NCI-H774 (cell line): ENCODE measurements at places on chromosomes 2 and 18.

GRCh38 chr2:232382331-232383225 lies 4.0 kb downstream of the ALPP start:
- DNase-seq = no peak

GRCh38 chr2:204705243-204705932 lies 160.1 kb downstream of the PARD3B start:
- no peak for DNase-seq

- no peak for DNase-seq
Observed at GRCh38 chr2:101883860-101884259, 107.9 kb upstream of the IL1R2 start.

DNA sequence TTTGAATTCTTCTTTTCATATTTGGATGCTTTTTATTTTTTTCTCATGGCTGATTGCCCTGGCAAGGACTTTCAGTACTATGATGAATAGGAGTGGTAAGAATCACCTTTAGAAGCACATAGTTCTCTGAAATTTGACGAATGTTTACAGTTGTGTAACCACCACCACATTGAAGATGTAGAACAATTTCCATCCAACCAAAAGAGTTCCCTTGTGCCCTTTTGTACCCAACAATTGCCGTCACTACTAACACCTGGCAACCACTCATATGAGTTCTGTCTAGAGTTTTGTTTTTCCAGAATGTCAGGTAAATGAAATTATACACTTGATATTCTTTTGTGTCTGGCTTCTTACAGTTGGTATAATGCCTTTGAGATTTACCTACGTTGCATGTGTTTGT lies 28.7 kb upstream of the SLC16A14 start:
- DNase-seq = no peak

GRCh38 chr18:48751727-48752468 lies 198.9 kb downstream of the SMAD7 start:
- DNase-seq = no peak

GRCh38 chr2:54042897-54043620 lies 72.3 kb upstream of the PSME4 start:
- no peak for DNase-seq

GRCh38 chr2:10916953-10917352 lies 5.2 kb downstream of the KCNF1 start:
- no peak for DNase-seq

GRCh38 chr2:6780765-6781274 lies 84.9 kb downstream of the CMPK2 start:
- no peak for DNase-seq

- DNase-seq = no peak
Observed at GRCh38 chr2:64937687-64938491, 51.3 kb upstream of the SLC1A4 start.

- no peak for DNase-seq
Observed at GRCh38 chr18:49273241-49273880, 187.1 kb downstream of the DYM start.

DNA sequence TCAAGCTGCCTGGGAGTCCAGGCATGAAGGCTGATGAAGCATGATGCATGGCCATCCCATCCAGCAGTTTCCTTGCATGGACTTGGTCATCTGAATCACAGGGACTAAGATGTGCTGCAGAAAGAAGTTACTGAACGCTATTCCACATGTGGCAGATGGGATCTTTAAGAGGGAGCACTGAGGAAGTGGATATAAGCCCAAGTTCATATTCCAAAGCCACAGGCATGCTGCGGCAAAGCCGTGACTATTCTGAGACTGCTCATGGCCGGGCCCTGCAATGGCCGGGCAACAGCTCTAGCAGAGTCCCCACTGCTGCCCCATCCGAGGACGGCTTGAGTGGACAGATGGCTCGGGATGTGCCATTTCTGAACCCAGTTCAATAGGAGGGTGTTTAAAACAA lies 61.5 kb downstream of the STPG4 start:
- DNase-seq = no peak

DNA sequence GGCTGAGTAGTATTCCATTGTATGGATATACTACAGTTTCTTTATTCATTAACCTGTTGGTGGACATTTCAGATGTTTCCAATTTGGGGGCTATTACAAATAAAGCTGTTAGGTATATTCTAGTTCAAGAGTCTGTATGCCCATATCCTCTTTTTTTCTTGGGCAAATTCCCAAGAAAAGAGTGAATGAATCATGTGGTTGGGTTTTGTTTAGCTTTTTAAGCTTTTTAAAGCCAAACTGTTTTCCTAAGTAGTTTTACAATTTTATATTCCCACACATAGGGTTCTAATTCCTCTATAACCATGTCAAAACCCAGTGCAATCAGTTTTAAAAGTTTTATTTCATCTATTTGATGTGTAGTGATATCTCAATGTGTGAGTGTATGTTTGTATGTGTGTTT lies 44.9 kb upstream of the BAZ2B start:
- DNase-seq = no peak

DNA sequence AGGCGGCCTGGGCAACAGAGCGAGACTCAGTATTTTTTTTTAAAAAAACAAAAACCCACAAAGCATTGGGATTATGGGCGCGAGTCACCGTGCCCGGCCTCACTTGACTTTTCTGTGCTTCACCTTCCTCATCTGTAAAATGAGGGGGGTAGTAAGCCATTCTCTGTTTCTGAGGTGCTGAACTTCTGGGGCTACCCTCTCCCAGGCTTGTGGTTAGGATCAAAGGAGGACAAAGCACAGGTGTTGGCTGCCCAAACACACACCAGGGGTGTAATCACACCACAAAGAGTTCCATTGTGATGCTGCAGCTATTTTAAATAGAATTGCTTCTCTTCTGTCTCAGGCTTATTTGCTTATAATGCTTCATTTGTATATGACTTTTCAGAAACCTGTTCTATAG lies 35.8 kb upstream of the INHBB start:
- no peak for DNase-seq

DNA sequence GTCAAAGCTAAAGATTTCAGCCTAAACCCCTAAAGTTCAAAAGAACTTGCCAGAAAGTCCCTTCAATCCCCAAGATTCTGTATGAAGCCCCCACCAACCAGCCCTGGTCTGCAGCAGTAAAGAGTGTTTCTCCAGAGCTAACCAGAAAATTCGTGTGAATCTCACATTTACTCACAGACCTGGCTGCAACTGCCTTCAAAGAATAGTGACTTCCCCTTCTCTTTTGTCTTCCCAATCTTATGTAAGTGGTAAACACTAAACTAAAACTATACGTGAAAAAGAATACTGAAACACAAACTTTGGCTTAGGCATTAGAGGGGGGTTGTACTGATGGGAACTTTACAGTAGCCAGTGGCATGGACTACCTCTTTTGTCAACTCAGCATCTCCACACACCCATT lies 50.6 kb upstream of the SETBP1 start:
- DNase-seq = no peak

DNA sequence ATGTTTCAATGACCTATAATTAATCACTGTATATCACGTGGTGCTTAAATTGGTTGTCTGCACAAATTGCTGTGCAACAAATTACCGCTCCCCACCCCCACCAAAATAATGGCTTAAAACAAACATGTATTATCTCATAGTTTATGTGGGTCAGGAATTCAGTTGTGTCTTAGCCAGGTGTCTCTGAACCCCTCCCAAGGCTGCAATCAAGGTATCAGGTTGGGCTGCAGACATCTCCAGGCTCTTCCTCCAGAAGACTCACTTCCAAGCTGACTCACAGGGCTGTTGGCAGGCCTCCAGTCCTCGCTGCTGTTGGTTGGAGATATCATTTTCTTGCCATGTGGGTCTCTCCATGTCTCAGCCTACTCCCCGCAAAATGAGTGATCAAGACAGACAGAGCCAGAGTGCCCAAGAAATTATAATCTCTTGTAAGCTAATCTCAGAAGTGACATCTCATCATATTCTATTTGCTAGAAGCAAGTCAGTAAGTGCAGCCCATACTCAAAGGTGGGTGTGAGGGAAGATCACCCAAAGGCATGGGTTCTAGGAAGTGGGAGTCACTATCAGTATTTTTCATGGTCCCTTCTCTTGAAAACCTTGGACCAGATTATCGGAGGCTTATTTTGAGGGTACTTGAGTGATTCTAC lies 38.4 kb downstream of the SPC25 start:
- DNase-seq = no peak

- no peak for DNase-seq
Observed at GRCh38 chr18:48757906-48758305, 192.9 kb downstream of the SMAD7 start.

DNA sequence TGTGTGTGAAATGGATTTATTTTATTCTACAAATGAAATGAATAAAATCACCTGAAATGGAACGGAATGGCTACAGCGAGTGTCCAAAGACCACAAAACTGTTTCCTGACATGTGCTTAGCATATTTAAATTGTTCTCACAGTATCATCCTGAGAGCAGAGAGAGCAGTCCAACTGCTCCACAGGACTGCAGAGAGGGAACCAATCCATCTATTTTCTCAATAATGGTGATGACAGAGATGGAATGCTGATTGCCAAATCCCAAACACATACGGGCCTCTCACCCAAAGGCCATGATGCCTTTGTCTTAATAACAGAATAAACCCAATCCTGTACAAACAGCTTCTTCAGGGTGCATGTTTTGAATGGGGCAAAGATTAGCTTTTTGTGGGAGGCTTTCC lies 41.1 kb downstream of the STAT1 start:
- DNase-seq = no peak

GRCh38 chr2:174600349-174600748 lies 2.7 kb upstream of the WIPF1 start:
- no peak for DNase-seq

DNA sequence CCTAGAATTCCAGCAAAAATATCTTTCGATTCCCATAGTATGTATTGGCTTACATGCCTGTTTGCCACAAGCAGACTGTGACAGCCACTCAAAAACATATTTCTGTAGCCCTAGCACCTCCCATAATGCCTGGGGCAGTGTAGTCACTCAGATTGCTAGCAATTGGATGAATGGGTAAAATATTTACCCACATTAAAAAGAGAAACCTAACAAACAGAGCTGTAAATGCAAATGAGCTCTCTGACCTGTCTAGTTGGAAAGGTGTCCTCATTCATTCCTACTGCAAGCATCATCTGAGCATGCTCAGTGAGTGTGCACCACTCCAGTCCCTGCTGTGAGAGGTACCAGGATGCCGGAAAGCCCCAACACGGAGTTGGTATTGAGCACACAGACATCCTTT lies 234.0 kb upstream of the RAB12 start:
- no peak for DNase-seq

GRCh38 chr2:122412360-122412759 lies 656.9 kb downstream of the TSN start:
- DNase-seq = peak; percentile 44

GRCh38 chr2:178330175-178331017 lies 120.6 kb downstream of the PRKRA start:
- DNase-seq = no peak

GRCh38 chr18:76453932-76454331 lies 41.1 kb downstream of the ZNF516 start:
- no peak for DNase-seq

DNA sequence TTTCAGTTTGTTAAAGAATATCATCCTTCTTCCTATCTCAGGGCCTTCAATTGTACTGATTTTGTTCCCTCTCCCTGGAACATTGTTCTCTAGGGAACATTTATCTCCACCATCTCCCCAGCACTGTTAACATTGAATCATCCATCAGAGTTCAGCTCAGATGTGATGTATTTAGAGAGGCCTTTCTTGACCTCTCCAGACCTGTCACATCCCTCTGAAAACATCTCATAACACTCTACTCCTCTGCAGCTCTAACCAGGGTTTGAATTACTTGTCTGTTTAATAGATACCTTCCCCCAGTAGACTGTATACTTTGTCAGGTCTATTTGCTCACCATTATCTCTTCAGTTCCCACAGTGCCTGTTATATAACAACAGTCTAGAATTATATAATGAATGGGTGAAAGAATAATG lies 98.6 kb downstream of the GALNT1 start:
- peak; percentile 20 for DNase-seq

- no peak for DNase-seq
Observed at GRCh38 chr2:200525551-200525881, 491 bp upstream of the SGO2 start.

DNA sequence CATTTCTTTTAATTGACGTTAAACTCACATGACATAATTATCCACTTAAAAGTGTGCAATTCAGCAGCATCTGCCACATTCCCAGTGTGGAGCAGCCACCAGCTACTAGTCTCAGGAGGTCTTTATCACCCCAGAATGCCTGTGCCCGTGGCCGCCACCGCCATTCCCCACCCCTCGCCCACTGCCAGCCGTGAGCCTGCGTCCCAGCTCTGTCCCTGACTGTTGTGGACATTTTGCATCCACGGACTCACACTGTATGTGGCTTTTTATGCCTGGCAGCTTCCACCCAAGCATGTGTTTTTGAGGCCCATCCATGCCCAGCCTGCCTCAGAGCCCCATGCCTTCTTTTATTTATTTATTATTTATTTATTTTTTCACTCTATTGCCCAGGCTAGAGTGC lies 9.2 kb downstream of the BOK start:
- no peak for DNase-seq

- no peak for DNase-seq
Observed at GRCh38 chr2:108945969-108946368, 43.1 kb downstream of the EDAR start.

GRCh38 chr2:54867457-54867856 lies 144.0 kb downstream of the EML6 start:
- DNase-seq = no peak

DNA sequence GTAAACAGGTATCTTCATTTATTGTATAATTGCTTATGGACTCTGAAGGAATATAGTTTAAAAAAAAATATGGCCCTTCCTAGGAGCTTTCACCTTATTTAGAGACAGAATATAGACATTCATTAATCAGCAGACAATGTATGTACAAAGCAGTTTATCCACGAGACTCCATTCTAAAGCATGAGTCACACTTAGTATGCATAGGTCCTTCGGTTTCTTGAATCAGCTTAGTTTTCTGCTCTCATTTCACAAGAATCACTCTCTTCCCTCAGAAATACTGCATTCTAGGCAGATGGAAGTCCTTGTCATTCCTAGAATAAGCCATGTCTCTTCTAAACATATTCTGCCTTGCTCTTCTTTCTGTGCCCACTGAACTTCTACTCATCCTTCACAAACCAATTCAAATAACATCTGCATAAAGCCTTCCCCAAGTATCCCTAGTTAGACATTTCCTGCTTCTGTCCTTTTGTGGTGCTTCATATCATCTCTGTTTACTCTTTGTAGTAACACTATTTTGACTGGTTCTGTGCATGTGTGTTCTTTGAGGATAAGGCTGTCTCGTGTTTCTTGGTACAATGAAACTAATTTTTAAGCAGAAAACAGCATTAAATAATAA lies 84.5 kb downstream of the PTRHD1 start:
- DNase-seq = no peak
